ENCODE measurements at places on chromosomes 11 and 22.

DNA sequence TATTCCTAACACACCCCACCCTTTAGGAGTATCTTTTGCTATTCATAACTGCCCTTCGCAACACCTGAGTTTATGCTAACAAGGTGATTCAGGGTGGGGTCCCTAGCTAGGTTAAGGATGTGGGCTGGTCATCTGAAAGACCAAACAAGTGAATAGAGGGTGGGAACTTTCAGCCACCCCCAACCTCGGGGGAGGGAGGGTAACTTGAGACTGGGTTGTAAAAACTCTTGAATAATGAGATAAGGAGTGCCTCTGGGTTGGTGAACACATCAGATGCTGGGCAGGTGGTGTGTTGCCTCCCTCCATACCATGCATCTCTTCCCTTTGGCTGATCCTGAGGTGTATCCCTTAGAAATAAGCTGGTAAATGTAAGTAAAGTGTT lies 111.5 kb downstream of the SWAP70 start:
- no peak for DNase-seq

DNA sequence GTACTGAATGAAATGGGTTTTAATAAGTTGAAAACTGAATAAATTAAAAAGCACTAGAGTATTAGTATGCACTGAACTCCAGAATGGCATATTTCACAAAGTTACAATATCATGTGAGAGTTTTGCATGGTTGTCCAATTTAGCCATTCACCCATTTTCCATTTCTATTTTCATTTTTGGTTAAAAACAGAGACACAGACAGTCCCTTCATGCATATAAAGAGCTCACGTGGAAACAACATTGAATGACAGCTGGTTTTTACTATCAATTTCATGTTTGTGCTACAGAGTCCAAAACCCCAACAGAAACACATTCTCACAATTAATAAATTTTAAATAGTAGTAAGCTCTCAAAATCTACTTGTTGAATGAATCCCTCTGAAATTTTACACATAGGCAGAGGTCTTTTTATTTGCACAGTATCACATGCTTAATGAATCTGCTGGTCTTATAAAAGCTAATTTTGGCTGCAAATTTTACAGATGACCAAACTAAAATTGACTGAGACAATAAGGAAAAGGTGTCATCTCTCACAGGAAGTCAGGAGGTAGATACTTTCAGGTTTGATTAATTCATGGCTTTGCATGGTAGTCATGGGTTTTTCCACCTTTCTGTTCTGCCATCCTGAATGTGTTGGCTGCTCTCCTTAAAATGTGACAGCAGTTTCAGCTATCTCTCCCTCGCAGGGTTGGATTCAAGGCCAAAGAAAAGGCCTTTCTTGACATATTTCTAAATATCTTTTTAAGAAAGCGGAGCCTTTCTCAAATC lies 20.6 kb upstream of the DDI1 start:
- no peak for DNase-seq

- no peak for DNase-seq
These were observed 1.4 kb downstream of the SIGIRR start for GRCh38 chr11:413120-414081.

DNA sequence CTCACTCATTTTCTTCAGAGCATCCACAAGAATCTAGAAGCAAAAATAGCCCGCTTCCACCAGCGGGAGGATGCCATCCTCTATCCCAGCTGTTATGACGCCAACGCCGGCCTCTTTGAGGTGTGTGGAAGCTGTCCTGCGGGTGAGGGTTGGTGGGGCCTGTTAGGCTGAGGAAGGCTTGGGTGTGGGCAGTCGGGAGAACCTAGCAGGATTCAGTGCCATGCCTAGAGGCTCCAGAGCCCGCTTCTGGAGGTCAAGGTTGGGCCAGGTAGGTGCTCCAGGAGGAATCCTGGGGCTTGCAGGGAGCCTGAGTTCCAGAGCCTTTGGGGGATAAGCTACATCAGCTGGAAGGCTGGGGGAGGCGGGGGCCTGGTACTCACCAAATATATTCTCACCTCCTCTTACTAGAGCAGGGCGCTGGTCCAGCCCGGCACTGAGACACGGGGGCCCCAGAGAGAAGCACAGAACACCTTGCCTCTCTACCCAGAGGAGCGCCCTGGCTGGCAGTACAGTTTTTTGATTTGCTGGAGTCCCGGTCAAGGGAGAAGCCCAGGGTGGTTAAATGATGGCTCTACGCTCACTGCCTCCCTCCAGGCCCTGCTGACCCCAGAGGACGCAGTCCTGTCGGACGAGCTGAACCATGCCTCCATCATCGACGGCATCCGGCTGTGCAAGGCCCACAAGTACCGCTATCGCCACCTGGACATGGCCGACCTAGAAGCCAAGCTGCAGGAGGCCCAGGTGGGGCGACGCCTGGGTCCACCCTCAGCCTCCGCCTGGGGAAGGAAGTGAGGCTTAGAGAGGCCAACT lies 5.3 kb downstream of the GCAT start:
- no peak for DNase-seq

DNA sequence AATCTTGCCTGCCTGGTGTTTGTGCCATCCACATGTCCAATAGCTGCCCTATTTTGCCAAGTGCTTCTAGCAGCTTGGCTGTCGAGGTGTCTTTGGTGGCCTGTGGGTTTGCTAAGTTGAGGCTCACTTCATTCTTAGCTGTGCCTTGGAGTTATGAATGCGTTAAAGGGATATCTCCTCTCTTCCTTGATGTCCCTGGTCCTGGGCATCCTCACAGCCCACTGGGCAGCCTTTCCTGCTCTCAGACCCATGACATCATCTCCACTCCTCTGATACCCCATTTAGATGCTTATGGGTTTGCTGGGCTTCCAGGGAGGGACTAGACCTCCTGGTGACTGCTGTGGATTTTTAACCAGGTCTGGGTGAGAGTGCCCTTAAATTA lies 1.3 kb downstream of the LDLRAD3 start:
- DNase-seq, result no peak

DNA sequence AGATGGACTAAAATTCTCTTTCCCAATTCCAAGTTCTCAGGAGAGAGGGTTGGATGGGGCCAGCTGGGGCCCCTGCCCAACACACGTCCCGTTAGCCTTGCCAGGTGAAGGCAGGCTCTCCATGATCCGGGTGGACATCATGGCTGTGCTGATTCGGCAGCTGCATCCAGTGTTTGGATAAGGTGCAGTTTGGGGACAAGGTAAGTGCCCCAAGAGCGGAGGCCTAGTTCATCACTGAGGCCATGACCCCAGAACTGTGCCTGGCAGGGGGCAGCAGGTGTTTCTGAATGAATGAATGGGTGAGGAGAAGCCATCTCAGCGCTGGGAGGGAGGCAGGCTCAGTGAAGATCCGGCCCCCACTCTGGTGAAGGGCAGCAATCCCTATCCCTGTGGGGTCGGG lies 520.4 kb downstream of the TBC1D22A start:
- no peak for DNase-seq

GRCh38 chr11:15562230-15562629 lies 447.5 kb downstream of the INSC start:
- no peak for DNase-seq

DNA sequence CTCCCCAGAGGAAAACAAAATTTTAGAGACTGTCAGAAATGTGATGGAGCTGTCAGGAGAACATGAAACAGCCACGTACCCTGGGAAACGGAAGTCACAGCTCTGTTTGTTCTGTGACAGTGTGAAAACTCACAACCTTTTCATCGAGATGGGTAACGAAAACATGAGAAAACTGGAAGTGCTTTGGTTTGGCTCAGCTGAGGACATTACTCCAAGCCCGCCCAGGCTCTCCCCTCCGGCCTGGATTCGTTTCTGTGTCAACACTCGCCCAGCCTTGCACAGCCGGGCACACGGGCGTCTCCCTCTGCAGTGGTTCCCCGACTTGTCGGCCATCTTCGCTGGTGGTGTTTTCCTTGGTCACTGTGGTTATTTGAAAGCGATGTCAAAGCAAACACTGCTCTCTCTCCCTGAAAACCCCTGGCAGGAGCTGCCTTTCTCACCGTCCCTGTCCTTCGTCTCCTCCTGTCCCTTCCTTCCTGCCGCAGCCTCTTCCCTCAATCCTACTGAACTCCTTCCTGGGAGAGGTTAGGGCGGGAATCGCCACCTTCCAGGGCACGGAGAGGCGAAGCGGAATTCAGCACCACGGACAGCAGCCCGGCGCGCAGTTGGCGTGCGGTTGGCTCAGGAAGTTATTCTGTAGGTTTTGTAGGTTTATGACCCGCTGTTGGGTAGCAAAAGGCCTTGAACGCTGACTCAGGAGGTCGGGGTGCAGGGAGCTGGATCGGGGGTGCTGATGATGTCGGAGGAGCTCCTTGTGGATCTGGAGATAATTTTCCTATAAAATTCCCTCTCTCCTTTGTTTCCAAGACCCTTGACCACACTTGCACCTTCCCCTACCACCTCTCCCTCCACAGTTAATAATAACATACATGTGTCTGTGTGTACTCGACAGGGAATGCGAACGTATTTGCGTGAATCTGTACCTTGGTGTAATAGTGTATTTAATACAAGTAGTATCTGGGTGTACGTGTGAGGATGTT lies 13.1 kb upstream of the RPS19BP1 start:
- DNase-seq, result no peak

- no peak for DNase-seq
These were observed 43.3 kb upstream of the PAK1 start for GRCh38 chr11:77517226-77517625.

DNA sequence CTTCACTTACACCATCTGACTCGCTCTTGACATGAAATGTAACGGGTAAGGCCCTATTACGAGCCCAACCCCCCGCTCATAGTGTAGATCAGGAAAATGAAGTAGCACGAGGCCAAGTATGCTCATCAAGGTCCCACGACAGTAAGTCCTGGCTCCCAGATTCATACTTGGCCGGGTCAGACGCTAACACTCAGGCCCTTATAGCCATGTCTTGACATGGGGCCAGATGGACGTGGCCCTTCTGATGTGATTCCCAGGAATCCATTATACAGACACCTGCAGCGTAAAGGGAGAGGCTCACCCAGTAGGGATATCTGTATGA lies 175.1 kb downstream of the CEP164 start:
- no peak for DNase-seq

DNA sequence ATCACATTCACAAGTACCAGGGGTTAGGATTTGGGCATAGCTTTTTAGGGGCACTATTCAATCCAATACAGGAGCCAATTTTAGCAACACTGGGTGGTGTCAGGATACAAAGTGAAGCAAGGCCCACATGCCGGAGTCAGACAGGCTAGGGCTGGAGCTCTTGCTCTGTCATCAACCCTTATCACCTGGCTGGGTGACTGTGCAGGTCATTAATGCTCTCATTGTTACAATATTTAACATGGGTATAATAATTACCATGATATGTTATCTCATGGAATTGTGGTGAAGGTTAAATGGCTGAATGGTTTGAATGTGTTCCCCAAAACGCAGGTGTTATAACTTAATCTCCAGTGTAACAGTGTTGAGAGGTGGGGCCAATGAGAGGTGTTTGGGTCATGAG lies 143.3 kb upstream of the THY1 start:
- no peak for DNase-seq

DNA sequence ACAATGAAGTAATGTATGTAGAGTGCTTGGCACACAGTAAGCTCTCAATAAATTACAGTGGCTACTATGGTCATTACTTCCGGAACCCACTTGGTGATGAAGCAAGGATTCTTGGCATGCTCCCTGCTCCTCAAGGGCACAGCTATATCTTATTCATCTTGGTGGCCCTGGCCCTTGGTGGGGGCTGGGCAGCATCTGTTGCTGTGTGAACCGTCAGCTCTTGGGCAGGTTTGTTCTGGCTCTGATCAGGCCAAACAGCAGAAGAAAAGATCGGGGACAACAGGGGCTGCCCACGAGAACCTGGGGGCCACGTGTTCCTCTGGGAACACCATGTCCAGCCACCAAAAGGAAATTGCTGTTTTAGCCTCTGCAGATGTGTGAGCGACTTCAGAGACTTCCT lies 136.9 kb upstream of the SYT13 start:
- no peak for DNase-seq

GRCh38 chr22:45831394-45831793 lies 145.6 kb downstream of the WNT7B start:
- DNase-seq, result no peak

- no peak for DNase-seq
These were observed 111.2 kb downstream of the ZNF280B start for GRCh38 chr22:22397292-22397870.

DNA sequence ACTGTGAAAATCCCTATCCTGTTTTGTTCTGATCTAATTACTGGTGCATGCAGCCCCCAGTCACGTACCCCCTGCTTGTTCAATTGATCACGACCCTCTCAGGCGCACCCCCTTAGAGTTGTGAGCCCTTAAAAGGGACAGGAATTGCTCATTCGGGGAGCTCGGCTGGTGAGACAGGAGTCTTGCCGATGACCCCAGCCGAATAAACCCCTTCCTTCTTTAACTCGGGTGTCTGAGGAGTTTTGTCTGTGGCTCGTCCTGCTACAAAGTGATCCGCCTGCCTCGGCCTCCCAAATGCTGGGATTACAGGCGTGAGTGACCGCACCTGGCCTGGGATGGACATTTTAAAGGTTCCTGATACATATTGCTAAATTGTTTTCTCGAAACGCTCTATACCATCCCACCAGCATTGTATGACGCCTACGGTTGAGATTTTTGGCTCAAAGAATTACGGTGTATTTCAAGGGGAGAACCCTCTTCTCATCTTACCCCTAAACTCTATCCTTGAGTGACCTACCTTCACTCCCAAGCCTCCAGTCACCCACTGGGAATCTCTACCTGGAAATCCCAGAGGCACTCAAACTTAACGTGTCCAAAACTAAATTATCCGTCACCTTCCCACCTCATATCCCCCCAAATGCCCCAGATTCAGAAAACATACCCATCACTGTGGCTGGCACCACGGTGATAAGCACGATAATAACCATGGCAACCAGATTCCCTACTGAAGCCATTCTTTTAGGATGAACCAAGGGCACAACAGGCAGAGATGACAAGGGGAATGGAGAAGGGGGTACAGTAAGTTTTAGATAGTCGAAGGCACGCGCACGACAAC lies 789 bp upstream of the POLA2 start:
- no peak for DNase-seq

DNA sequence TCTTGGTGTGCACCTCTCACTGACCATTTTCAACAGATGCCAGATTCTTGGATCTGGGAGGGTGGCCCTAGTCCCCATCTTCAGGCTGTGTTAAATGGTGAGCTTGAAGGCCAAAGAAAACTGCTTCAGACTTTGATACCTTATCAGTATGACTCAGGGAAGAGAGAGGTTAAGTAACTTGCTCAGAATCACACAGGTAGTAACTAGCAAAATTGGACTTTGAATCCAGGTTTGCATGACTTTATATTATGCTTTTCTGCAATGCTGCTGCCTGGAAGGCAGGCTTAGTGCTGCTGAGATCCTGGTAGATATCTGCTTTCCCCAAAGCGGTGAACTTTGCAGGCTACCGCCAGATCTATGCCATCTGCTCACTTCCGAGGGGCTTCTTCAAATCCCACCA lies 487.3 kb downstream of the INSC start:
- DNase-seq, result no peak

- no peak for DNase-seq
These were observed 2.1 kb upstream of the BARX2 start for GRCh38 chr11:129373489-129373953.
